ENCODE measurements at places on chromosomes 1 and 21.

DNA sequence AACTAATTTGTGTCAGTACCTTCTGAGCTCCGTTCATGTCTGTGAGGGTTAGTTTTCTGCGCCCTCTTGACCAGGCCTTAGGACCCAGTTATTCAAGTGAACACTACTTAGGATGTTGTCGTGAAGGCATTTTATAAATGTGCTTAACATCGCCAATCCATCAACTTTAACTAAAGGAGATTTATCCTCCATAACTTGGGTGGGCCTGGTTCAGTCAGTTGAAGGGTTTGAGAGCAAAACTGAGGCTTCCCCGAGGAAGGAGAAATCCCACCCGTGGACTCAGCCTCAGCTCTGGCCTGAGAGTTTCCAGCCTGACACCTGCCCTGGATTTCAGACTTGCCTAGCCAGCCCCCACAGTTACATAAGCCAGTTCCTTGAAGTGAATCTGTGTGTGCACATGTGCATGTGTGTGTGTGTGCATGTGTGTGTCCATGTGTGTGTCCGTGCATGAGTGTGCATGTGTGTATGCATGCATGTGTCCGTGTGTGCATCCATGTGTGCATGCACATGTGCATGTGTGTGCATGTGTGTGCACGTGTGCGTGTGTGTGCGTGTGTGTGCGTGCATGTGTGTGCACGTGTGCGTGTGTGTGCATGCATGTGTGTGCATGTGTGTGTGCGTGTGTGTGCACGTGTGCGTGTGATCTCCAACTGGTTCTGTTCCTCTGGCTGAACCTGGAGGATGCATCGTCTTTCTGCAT, 62.1 kb upstream of the PDE9A start:
- no peak for DNase-seq

DNA sequence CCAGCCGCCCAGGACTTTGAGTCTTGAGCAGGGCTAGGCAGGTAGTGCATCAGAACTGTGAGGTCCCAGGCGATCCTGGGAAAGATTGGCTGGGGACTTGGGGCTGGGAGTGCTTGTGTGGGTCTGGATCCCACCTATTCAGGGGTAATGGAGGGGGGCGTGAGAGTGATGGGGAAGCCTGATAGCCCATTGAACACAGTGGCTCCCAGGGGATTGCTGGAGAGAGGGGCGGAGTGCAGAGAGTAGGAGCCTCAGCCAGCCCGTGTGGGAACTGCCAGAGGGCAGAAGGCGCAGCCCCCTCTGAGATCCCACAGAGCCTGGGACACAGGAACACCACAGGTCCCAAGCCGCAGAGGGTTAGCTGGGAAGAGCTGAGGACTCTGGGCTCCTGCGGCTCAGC, 19.3 kb upstream of the PDZK1IP1 start:
- no peak for DNase-seq

GRCh38 chr1:63463248-63463647, 59.8 kb downstream of the ITGB3BP start:
- peak; percentile 87 for DNase-seq

DNA sequence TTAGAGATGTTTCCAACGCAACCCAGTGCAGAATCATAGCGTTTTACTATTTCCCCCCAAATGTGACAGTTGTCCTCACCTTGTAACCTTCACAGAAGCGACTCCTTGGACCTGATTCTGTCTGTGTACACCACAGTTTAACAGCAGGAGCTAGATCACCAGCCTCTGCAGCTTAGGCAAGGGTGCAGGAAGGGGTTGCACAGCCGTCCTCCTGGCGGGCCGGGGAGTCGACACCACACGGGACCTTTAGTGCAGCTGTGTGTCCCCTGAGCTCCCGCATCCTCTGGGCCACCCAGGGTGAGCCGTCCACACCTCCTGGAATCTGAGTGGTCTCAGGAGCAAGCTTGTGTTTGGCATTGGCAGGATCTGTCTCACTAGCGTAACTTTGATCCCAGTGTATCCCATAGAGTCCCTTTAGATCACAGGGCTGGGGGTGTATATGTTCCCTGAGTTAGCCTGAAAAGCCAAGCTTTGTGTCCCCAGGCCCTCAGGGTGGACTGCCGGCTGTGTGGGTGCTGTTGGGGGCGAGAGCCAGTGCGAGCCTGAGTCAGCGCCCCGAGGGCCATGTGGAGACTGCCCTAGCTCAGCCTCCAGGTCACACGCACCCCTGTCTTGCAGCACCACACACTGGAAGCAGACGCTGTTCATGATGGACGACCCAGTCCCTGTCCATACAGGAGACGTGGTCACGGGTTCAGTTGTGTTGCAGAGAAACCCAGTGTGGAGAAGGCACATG, 27.5 kb downstream of the PRMT2 start:
- no peak for DNase-seq

DNA sequence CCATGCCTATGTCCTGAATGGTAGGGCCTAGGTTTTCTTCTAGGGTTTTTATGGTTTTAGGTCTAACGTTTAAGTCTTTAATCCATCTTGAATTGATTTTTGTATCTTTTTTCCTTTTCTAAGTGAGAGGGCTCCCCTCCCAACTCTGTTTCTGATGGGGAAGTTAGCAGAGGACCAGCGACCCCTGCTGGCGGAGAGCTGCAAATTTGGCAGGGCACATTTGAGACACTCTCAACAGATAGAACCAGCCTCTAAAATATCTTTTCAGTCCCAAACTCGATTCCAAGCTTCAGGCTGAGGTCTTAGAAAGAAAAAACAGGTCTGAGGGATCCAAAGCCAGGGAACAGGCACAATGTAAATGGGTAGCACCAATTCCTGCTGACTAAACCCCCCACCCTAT, 32.5 kb downstream of the LRRC3 start:
- peak; percentile 6 for DNase-seq

- no peak for DNase-seq
These were observed 889.5 kb downstream of the USP25 start for GRCh38 chr21:16619281-16619680.

DNA sequence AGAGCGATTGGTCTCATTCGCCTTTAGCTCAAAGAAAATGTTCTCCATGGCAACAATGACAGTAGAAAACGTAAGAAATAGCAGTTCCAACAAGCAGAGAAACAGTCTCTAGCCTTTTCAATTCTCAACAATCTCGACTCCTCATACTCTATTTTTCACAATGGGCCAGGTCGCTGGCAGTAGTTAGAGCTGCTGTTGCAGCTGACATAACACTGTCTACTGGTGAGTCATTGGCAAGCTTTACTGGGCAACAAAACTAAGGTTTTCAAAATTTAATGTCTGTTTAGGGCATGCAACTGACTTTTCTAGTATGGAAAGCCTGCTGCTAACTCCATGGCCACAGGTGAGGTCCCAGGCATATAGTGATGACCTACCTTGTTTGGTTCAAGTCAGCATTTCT, 221.1 kb upstream of the KAZN start:
- no peak for DNase-seq

GRCh38 chr1:160353223-160353622, 10.0 kb downstream of the NCSTN start:
- DNase-seq = no peak

DNA sequence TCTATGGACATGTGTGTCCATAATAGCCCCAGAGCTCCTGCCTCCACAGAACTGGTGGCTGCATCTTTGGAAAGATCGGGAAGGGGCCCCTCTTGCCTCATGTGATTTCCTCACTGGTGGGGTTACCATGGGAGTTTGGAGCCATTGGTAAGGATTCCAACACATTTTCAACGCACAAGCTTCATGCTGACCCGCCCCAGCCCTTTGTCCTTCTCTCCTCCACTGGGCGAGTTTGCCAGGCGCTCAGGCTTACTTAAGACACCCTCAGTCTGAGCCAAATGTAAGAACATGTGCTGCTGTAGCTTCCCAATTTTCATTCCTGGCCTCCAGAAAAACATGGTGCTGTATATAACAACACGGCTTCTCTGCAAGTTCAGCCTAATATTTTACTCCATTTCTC, 72.4 kb downstream of the ATP5PO start:
- DNase-seq = no peak

DNA sequence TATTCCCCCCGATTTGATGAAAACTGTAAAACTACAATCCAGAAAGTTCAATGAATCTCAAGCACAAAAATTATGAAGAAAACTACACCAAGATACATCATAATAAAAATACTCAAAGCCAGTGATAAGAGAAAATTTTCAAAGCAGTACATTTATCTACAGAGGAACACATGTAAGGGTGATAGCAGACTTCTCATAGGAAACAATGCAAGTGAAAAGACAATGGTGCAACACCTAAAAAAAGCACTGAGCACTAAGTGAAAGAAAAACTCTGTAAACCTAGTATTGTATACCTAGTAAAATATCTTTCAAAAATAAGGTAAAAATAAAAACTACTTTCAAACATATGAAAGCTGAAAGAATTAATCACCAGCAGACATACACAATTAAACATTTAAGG, 76.1 kb upstream of the IRF2BP2 start:
- no peak for DNase-seq

DNA sequence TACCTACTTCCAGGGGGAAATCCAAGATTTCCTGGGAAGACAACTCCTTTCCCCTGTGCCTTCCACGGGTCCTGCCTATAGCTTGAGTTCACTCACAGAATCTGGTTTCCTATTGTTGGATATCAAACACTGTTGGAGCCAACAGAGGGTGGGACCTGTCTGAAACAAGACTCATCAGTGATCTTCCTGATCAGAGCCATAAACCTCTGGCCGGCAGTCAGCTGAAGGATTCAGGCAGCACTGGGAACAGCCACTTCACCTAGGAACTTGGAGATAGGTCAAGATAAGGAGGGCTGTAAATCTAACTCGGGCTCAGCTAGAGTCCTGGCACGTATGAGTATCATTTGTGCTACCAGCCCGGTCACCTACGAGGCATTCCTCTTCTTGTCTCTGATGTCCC, 23.3 kb downstream of the SH3BP5L start:
- no peak for DNase-seq

GRCh38 chr1:36782785-36783184, 251.5 kb downstream of the GRIK3 start:
- DNase-seq = no peak

- no peak for DNase-seq
These were observed 31.3 kb upstream of the RUNX3 start for GRCh38 chr1:24961334-24961733.

- DNase-seq = no peak
These were observed 147.8 kb downstream of the TENT5C start for GRCh38 chr1:117753652-117754051.

- no peak for DNase-seq
These were observed 36.6 kb upstream of the NHLH2 start for GRCh38 chr1:115877511-115877910.

- DNase-seq = peak; percentile 10
These were observed at the start of gene KCNA2 for GRCh38 chr1:110605901-110606656. Gene KCNA2, minus strand, starts transcription at chr1:110606358. Its CDS starts 1,576 bp downstream, at chr1:110604782.

DNA sequence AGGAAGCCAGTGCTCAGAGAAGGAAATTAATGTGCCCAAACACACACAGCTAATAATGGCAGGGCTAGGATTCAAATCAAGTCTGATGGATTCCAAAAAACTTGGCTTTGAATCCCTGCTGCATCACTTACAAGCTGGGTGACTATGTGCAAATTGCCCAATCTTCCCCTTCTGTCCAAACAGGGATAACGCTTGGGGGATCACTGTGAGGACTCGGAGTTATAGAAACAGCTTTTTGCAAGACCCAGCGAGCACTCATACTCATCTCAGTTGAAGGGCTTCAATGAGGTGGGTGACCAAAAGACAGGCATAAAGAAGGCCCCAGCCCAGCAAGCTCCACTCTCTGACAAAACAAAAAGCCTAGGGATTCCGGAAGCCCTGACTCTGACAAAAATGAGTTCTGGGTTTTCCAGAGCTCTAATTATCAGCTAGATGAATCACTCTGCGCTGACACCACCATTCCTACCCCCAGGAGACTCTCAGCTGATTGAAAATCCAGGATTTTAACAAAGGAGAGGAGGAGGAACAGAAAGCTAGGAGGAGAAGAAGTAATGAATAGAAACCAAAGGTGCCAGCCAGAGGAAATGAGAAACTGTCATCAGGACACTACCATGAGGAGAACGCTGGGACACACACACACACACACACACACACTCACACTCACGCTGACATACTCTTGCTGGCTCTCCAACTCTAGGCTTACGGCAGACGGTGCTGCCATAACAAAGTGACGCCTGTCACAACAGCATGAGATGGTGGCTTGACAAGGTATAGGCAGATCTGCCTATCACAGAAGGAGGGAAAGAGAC, 1.6 kb upstream of the STK40 start:
- no peak for DNase-seq

GRCh38 chr1:168301664-168302320, 21.1 kb downstream of the TBX19 start:
- DNase-seq = no peak
